ENCODE measurements at places on chromosomes 3 and 15. TPM values are rescaled to one million over a fixed set of nuclear protein-coding genes. Genes with fewer than 3 reads are reported as not detected.

ACTR8 gene
- 33.7 TPM for total RNA-seq

CPNE9 gene
- total RNA-seq: not detected

HES1 gene
- total RNA-seq: 11.4 TPM

ZIC1 gene
- total RNA-seq: not detected

MUC20 gene
- 4.6 TPM for total RNA-seq

Measured in Right ventricle myocardium inferior (tissue), 1 donor.